ENCODE measurements at places on chromosomes 2 and 18.

- DNase-seq, result no peak
Measured at GRCh38 chr2:197007716-197008628, 81.5 kb upstream of the PGAP1 start.

- DNase-seq, result no peak
Measured at GRCh38 chr2:28346587-28346986, 46.1 kb upstream of the FOSL2 start.

DNA sequence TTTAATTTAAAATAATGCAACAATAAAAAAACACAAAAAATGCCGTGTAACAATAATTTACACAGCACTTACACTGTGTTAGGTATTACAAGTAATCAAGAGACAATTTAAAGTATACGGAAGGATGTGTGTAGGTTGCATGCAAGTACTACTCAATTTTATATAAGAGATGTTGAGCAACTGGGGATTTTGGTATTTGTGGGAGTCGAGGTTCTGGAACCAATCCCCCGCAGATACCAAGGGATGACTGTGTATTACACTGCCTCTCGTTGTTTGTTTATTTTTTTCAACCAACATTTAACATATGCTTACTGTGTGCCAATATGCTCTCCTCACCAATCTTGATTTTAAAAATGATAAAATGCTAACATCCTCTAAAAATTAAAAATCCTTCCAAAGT lies 24.8 kb downstream of the MAP3K2 start:
- DNase-seq, result no peak

GRCh38 chr2:75622500-75622899 lies 24.1 kb upstream of the MRPL19 start:
- no peak for DNase-seq

- DNase-seq, result no peak
Measured at GRCh38 chr2:187210726-187211125, 237.3 kb downstream of the CALCRL start.

GRCh38 chr2:207933396-207934065 lies 91.8 kb downstream of the PLEKHM3 start:
- peak; percentile 46 for DNase-seq

- DNase-seq, result no peak
Measured at GRCh38 chr2:200455958-200456421, 53.9 kb downstream of the KCTD18 start.

- no peak for DNase-seq
Measured at GRCh38 chr2:57330447-57330846, 716.2 kb upstream of the VRK2 start.

Measured in NT2/D1 (cell line).